ENCODE measurements at places on chromosomes 4 and X. TPM values are rescaled to one million over a fixed set of nuclear protein-coding genes. Genes with fewer than 3 reads are reported as not detected.

- DNase-seq: no peak
These were observed 112.0 kb downstream of the SHROOM3 start for GRCh38 chr4:76546759-76547742.

GRCh38 chr4:32931475-32931874 is 2211.3 kb downstream of the PCDH7 start:
- no peak for DNase-seq

DNA sequence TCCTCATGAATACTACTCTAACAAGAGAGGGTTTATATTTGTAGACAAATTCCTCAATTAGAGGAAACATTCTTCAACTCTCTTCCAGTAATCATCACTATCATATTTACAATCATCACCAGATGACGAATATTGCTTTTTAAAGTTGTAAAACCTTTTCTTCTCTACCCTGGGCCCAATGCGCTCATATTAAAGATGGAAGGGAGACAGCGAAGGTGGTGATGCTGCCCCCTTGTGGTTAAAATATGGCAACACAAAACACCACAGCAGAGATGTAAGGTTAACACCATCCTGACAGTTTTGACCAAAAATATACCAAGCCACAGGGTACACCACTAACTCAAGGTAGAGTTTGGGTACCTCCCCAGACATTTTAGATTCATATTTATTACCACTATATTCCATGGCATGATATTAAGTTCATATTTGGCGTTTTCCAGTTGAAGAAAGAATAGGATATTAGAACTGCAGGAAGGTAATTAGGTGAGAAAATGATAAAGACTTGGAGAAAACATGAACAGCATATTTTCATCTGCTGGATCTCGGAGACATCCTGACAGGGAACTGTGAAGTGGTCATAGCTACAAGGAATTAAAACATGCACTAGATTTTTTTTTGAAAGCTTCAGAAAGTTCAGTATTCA is 72.8 kb downstream of the SLC9A7 start:
- peak; percentile 22 for DNase-seq

TLL1 gene
- 0.46 TPM for total RNA-seq

GRCh38 chrX:45400027-45400779 is 199.5 kb upstream of the DIPK2B start:
- no peak for DNase-seq

ATP2B3 gene
- total RNA-seq: 0.32 TPM

Data from WTC11 (cell line).